Right kidney (tissue), 9 donors: ENCODE measurements at places on chromosomes 4 and X.
A peak's percentile ranks its signal among the peaks of the same experiment; 100 is the strongest.

- DNase-seq: no peak
Measured at GRCh38 chr4:76624931-76625715, 190.1 kb downstream of the SHROOM3 start.

- DNase-seq: no peak
Measured at GRCh38 chr4:153511104-153511503, 44.9 kb downstream of the TMEM131L start.

GRCh38 chr4:95833711-95834194, 6.1 kb upstream of the PDHA2 start:
- peak; percentile 8 for DNase-seq

GRCh38 chr4:163878336-163879121, 384.0 kb downstream of the TMA16 start:
- DNase-seq: no peak

DNA sequence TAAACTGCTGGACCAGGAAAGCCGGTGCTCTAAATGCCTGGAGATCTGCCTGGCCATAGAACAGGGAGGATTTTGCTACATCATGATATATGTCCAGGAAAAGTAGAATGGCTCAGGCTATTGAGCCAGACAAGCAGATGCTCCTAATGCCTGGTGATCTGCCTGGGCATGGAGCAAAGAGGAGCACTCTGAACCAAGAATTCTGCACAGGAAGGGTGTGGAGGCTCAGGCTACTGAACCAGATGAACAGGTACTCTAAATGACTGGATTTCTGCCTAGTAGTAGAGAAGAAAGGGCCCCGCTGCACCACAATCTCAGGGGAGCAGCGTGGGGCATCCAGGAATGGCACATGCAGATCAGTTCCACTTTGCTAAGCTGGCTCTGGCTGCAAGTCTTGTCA, 607.9 kb downstream of the ANKRD50 start:
- no peak for DNase-seq

DNA sequence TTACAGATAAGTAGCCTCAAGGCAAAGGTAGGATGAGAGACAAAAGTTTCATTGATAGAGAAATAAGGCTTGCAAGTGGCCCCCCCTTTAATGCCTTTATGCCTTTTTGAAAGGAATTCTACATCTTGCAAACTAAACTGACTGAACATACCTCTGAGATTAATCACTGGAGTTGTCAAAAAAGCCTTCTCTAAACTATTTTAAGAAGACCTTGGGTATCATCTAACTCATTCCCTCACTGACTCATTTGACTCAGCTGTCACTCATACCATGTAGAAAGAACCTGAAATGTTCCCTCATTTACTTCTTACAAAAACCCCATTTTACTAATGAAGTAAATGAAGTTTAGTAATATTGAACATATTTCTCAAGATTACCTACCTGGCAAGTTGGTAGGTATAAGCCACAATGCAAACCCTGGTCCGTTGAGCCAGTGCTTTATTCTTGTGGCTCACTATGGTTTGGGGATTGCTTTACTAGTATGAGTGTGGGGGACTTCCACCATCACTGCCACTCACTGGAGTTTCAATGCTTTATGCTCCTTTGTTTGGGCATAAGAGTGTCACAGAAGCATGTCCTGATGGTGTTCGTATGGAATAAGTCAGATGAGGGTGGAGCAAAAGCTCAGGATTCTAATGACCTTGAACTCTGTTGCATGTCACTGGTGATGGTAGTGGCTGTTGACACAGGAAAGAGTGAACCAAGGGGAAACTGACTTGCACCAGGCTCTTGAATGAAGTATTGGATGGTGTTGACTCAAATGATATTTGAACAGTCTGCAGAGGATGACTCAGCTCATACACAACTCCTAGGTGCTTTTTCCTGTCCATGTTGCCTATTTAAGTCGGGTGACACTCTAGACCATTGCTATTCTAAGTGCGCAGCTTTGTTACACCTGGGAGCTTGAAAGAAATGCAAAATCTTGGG, 305.5 kb upstream of the EMCN start:
- DNase-seq: no peak

DNA sequence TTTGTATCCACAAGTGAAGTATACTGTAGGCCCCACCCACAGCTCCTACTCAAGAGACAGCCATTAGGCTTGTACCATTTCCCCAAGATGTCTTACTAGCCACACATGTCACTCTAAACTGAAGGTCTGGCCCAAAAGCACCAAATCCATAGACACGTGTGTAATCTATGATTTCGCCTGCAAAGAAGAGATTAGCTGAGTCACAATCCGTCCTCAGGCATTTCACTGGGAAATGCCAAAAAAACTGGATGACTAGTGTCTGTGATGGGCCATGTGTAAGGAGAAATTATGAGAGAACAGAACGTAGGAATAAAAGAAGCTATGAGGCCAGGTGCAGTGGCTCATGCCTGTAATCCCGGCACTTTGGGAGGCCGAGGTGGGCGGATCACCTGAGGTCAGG, 21.9 kb upstream of the RP2 start:
- DNase-seq: no peak

DNA sequence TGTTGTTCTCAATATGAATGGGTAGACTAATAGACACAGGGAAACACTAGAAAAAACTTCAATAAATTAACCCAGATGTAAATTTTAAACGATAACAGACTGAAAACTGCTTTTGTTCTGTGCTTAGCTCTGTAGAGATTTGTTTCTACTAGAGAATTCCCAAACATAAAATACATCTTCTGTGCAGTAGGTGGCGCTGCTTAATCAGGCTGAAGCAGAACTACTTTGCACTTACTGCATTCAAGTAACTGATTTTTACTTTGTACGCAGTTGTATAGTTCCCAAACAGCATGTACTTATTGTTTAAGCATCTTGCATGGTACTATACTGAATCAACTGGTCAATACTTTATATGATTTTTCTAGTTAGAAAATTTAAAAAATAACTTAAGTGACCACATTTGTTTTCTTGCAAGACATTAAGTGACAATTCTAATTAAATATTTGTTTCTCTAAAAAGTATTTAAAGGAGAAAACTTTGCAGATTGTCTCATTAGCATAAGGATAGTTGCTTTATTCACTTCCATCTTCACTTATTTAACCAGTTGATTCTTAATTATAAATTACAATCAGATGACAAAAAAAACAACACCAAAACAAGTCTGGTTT, 490.6 kb downstream of the IL15 start:
- no peak for DNase-seq

DNA sequence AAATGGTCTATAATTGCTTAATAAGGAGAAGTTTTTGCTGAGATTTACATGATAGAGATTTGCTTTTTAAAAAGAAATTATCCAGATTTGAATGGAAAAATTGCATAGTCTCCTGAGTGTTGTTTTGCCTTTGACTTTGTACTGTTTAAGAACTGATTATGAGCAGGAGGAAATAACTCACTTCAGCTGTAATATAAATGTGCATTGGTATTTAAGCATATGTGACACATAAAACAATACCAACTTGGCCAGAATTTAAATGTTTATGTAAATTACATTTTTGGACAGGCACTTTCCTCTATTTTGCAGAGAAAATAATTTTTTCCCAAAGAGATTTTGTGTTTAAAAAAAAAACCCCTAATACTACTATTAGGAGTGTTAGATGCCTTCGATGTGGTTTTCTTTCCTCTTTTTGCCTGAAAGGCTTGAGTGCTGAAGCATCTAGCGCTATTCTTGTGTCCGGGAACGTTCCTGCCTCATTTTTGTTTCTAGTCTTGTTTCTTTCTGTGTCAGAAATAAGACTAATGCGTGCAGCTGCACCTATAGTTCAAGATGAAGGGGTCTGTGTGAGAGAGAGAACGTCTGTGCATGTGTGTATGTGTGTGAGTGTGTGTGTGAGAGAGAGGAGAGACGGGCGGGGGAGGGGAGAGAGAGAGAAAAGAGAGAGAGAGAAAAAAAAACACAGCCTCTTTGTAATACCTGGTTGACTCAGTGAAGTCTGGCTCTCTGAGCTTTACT, 60.8 kb downstream of the TBL1X start:
- DNase-seq: peak; percentile 11

DNA sequence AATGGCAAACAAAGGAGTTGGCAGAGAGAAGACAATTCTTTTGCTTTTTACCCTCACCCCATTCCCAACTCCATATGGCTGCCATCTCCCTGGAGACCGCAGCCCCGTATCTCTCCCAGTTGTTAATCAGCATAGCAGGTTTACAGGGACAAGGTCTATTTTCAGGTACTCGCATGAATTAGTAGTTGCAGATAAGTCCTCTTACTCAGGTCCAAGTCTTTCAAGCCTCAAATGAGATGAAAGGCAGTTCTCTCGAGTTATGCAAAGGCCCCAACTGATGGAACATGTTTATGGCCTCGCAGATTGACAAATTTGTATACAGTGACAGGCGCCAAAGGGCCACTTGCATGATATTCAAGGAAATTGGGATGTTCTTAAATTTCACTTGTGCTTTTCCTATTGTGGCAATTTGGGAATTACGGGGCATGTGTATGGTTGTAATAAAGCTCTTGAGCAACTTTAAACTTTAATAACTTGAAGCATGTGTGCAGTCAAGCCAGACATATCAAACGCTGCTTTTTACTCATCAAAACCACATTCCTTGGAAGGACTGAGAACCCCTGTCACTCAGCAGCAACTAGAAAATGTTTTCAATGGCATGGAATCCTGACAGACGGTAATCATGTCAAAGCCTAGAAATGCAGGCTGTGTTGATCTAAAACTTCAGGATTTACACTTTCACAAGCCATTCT, 45.1 kb downstream of the KDR start:
- DNase-seq: no peak

GRCh38 chrX:14030174-14030530, 460 bp upstream of the GEMIN8 start:
- no peak for DNase-seq

GRCh38 chr4:19746377-19746776, 505.3 kb upstream of the SLIT2 start:
- no peak for DNase-seq

DNA sequence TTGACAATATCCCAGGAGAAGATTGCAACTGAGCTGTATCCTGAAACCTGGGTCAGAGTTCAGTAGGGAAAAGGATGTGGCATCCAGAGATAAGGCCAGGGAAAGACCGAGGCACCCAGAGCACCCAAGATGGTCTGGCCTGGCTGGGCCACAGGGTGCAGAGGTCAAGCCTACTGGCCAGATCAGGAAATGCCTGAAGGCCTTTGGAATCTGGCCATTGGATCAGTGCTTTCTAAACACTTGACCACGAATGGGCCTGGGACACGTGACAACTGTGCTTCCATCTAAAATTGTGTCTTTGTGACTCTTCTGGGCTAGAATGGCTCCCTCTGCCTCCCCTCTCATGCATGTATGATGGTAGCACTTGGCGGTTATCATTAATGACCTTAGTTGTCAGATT, 316.9 kb downstream of the EVC2 start:
- no peak for DNase-seq
